Aorta (tissue), 5 donors: ENCODE measurements at places on chromosomes 11 and 22.
A peak's percentile ranks its signal among the peaks of the same experiment; 100 is the strongest.

DNA sequence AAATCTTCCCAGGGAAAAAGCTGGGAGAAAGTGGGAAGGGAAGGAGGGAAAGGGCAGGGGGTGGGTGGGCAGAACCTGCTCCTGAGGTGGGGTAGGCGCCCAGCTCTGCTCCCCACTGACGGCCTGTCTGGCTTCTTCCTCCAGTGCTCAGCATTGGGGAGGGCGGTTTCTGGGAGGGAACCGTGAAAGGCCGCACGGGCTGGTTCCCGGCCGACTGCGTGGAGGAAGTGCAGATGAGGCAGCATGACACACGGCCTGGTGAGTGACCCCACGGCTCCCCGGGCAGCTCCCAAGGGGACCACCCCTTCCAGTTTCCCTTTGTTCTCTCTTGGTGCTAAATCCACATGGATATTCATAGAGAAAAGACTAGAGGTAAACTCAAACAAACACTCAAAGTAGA lies 25.9 kb downstream of the SHANK3 start:
- DNase-seq, result peak; percentile 32

- peak; percentile 84 for DNase-seq
These were observed 564 bp downstream of the THAP12 start for GRCh38 chr11:76380159-76380976.

- DNase-seq, result no peak
These were observed 1002.7 kb downstream of the BRD1 start for GRCh38 chr22:48824712-48825651.

DNA sequence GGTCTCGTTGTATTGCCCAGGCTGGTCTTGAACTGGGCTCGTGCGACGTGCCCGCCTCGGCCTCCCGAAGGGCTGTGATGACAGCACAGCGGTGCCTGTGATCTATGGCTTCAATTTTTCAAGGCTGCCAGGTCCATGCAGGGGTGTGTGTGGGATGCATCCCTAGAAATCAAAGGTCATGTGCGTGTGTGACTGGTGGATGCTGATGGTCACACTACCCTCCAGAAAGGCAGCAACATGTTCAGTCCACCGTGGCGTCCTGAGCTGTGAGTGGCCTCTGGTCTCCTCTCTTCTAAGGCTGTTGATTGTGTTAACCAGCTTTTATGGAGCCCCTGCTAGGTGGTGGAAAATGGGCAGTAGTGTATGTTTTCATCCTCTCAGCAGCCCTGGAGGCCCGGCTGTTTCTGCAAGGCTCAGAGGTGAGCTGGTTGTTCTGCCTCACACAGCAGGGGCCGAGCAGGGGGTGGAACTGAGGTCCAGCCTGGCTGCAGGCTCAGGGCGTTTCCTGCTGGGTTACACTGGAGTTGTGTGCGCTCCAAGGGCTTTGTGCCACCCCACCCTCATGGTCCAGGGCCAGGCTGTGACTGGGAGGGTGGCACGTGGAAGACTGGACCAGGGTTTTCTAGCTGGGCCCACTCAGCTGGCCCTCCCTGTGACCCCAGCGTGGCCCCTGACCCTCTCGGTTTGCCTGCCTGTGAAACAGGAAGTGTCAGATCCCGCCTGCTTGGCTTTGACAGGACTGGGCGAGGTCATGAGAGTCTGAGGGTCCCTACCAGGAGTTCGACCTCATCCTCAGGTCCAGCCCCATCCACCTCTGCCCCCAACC lies 7.7 kb downstream of the BIK start:
- no peak for DNase-seq

GRCh38 chr11:12393691-12394090 lies 16.3 kb downstream of the PARVA start:
- no peak for DNase-seq

DNA sequence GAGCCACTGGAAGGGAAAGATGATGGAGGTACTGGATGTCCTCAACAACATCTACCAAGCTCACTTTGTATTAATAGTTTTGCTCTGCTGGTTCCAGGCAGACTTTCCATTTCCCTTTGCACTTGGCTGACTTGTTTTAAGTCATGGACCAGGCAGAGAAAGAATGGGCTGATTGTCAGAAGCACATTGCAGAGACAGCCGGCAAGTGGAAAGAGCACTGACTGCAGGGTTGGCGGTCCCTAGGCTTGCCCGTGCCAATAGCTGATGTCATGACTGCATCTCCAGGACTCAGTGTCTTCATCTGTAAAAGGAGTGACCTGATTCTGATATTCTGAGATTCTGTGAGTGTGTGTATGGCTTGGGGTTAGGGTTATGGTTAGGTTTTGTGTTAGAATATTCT lies 20.9 kb upstream of the NNMT start:
- DNase-seq, result no peak

DNA sequence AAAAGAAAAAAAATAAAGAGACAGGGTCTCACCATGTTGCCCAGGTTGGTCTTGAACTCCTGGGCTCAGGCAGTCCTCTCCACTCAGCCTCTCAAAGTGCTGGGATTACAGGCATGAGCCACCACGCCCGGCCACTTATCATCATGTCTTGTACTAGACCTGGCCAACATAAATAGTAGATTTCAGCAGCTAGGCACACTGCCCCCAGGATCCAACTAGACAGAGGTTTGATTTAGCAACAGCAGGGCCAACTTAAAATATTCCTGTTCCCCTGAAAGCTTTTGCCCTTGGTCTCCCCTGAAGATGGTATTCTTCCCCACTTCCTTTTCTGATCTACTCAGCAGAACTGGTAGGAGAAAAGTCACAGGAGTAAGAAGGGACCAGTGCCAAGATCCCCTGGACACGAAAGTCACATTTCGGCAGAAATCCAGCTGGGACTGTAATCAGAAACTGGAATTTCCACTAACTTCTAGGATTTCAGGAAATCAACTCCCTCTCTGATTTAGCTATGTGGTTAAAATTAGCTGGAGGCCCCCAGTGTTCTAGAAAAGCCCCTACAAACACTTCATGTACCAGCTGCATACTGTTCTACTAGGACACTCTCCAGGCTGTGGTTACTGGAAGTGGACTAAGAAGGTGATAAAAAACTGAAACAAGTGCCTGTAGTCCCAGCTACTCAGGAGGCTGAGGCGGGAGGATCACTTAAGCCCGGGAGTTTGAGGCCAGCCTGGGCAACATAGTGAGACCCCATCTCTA lies 8.9 kb upstream of the PPP2R1B start:
- DNase-seq, result peak; percentile 79

DNA sequence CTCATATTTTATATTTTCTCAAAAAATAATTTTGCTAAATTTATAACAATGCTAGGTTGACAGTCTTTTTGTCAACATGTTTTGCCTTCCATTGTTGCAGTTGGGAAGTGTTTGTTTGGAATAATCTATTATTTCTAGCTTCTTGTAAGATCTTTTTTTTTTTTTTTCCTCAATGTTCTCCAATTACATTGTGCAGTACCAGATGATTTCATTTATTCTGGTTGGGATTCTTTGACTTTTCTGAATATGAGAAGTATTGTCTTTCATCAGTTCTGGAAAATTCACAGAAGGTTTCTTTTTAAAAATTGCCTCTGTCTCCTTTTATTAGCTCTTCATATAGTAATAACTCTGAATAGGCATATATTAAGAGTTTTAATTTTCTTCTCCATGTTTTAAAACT lies 245.4 kb downstream of the DYNC2H1 start:
- no peak for DNase-seq

GRCh38 chr22:44581096-44581435 lies 83.0 kb upstream of the RTL6 start:
- DNase-seq, result peak; percentile 16

DNA sequence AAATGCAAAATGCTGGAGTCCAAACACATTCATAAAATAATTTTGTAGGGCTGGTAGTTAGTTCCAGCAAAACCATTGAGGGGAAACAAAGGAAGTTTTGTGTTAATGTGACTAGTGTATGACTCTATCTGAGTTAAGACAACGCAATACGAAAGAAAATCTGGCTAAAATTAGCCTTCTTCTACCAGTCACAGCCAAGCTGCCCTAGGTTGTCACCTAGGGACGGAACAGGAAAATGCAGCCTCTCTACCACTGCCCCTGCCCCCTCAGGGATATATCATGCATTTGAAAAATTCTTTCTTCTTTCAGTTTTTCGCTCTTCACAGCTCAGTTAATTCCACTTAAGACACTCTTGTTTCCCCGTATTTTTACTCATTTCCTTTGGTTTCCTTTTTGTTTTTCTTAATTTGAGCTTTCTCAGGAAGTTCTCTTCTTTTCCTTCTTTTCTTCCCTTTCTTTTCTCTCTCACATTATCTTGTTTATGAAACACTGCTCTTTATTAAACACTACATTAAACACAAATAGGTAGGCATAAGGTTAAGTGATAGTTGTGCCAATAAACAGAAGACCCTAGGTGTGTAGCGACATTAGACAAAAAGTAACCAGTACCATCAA lies 30.6 kb downstream of the KIRREL3 start:
- no peak for DNase-seq

DNA sequence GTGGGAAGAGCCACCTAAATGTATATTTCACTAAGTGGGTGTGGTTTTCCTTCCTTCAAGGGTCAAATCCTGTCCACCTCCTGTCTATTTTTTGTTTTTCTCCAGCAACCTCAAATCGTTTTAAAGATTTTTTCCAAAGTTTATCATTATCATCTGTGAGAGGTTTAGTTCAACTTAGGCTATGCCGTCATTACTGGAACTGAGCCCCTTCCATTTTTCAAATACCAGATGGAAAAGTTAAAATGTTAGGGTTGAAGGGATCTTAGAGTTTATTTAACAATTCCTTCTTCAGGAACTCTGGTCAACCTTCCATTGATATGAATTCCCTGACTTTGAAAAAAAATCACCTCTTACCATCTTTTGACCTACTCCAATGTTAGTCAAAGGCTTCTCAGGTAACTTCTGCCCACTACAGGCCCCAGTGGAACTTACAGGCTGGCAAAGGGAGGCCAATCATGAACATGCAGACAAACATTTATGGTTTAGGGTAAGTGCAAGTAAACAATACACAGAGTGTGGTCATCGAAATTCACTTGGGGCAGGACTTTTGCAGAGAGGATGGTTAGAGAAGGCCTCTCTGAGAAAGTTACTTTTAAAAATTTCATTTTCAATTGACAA lies 45.2 kb downstream of the SYN3 start:
- DNase-seq, result no peak
